Non-pigmented ciliary epithelial cell (primary cell): ENCODE measurements at places on chromosomes 5 and 9.

- no peak for DNase-seq
Observed at GRCh38 chr9:114521846-114522245, 16.6 kb upstream of the WHRN start.

DNA sequence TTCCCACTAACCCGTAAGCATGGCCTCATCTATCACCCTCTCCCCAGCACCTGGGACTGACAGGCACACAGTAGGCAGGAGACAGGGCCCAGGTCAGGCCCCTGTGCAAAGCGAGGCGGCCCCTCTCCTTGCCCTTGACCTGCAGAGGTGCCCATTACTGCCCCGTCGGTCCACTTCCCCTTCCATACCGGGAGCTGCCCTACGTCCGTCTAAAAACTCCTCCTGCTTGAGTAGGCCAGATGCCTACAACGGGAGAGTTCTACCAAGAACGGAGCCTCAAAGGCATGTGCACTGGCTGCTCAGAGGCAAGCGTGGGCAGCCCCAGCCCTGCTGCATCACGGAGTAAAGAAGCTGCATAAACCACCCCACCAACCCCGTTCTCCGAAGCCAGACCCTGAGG is 4.6 kb upstream of the DPH7 start:
- DNase-seq, result no peak

GRCh38 chr5:124948062-124948753 is 201.8 kb upstream of the ZNF608 start:
- no peak for DNase-seq

- no peak for DNase-seq
Observed at GRCh38 chr5:96483878-96484277, 50.8 kb upstream of the PCSK1 start.

GRCh38 chr5:167773668-167774301 is 517.7 kb upstream of the WWC1 start:
- no peak for DNase-seq

DNA sequence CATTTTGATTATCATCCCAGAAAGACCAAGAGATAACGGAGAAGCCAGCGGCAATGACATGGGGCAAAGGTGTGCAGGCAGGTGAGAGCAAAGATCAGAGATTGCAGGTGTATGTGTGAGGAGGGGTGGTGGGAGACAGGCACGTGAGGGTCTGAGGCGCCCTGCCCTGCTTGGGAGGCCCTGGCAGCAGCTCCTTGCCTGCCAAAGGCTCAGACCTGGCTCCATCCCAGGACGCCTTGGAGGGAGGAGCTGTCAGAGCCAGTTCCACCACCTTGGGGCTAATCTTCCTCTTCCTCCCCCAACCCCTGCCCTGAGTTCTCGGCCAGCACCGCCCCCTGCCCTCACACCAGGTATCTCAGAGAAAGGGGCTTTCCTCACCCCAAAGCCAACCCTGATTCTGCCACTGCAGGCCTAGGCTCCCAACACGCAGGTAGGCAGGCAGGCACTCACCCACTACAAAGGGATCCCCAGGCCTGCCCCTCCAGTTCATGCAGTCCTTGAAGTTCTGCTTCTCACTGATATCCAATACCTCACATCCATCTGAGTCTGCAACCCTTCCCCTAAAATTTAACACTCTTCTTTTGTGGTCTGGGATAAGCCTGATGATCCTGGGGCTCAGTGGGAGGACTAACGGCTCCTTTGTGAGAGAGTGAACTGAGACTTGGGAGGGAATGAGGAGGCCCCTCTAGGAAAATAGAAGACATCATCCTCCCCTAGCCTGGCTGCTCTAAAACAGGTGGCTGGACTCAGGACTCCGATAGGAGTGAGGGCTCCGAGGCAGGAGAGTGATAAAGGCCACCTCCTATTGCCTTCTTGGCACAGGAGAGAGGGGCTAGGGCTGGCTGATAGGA is 1.8 kb downstream of the AQP3 start:
- DNase-seq, result no peak

- no peak for DNase-seq
Observed at GRCh38 chr9:77427256-77427927, 220.7 kb downstream of the GNA14 start.

DNA sequence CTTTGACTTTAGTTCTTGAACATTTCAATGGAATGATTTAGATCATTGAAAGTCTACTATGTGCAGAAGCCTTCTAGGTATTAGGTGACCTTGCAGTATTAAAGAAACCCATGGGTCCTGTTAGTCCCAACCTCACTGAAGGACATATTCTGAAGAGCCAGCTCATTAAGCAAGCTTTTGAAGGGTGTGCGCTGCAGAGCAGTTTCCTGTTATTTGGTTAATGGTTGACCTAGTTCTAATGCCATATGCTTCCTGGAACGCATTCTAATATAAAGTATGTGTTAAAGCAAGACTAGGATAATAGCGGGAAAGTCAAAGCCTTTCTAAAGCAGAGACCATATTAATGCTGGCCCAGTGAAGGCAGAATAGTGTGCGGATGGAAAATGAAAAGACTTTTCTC is 20.1 kb downstream of the ZNF462 start:
- no peak for DNase-seq

GRCh38 chr5:128466554-128466953 is 71.5 kb downstream of the FBN2 start:
- no peak for DNase-seq

- DNase-seq, result no peak
Observed at GRCh38 chr5:102700120-102700831, 54.8 kb upstream of the PAM start.

DNA sequence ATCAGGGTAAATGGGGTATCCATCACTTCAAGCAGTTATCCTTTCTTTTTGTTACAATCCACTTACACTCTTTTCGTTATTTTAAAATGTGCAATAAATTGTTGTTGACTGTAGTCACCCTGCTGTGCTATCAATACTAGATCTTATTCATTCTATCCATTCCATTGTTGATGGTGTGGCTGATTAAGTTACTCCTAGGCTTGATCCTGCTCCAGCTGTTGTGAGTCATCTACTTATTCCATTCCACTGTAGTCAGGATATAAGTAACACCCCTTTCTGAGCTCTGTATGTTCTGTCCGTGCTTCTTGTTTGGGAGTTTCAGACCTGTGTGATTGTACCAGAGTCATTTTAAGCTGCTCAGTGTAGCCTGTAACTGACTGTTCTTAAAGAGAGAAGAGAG is 122.5 kb upstream of the RUSC2 start:
- DNase-seq, result peak; percentile 92

- DNase-seq, result peak; percentile 41
Observed at GRCh38 chr5:146565764-146566367, 49.9 kb upstream of the GPR151 start.

DNA sequence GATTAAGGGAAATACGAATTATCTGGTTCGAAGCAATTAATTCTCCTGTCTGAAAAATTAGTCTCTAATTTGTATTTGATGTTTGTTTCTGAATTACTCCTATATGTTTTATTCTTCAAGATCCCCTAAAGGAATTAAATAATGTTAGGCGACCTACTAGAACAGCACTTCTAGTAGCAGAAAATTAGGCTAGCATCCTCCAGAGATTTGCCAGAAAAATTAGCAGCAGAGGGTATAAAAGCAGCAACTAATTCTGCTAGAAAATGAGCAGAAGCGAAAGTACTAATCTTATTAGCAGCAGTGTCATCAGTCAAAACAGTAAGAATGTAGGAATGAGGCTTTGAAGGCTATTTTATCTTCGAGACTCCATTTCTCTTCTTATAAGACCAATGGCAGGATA is 114.3 kb upstream of the PJA2 start:
- DNase-seq, result no peak

GRCh38 chr5:18281947-18282581 is 647.8 kb downstream of the TAF11L14 start:
- DNase-seq, result peak; percentile 27

DNA sequence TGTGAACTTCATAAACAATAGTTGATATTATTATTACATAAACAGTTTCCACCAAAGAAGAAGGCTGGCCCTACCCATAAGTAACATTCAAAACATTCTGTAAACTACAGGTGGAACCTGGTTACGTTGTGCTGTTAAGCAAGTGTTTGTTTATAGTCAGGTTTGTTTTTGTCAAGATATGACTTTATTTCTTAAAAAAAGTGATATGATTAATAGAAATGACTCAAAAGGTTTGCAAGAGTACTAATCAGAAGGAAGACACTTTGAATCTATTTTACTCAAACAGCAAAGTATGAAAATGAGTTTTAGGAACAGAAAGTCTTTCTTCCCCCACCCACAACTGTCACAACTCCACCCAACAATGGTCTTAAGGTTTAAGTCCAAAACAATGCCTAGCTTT is 220.8 kb downstream of the PLK2 start:
- DNase-seq, result no peak

- DNase-seq, result no peak
Observed at GRCh38 chr9:126523611-126524111, 90.1 kb upstream of the LMX1B start.

DNA sequence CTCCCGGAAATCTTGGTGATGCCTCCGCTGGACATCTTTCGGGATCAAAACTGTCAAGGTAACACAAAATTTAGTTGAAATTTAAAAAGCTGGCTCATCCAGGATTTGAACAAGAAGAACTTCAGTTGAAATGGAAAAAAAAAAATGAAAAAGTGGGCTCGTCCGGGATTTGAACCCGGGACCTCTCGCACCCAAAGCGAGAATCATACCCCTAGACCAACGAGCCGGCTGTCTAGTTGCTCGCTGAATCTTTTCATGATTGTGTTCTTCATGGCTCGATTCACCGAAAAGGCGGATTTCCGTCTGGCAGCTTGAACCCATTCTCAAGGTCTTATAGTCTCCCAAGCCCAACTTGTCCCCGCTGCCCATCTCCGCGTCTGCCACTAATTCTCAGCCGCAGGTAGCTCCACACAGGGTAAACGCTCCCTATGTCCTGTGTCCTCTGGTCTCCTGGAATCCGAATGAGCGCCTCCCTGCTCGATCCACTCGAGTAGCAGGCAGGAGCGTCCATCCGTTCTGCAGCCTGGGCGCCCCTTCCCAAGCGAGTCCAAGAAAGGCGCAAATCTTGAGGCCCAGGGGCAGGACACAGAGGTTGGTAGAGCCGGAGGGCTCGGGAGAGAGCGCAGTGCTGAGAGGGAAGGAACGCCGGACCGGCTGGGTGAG is 16.2 kb downstream of the TRIM7 start:
- no peak for DNase-seq

- DNase-seq, result no peak
Observed at GRCh38 chr9:31702957-31703356, 681.5 kb upstream of the ACO1 start.

- no peak for DNase-seq
Observed at GRCh38 chr9:5510360-5510931, at the start of gene PDCD1LG2. Gene PDCD1LG2, plus strand, starts transcription at chr9:5510531. Its CDS starts 12,016 bp downstream, at chr9:5522547.

DNA sequence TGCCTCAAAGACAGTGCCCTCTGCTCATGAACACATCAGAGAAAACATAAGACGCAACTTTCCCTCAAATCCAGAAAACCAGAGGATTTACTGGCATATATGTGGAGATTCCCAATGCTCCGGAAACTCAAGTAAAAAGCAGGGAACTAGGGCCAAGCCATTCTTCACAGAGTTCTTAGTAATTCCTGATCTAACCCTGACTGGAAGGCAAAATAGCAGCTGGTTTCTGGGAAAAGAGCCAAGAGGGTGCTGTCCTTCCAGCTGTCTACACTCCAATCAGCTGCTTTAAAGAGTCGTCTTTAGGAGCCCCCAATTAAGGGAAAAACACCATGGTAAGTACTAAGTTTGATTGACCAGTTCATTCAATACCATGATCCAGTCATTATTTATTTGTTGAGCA is 49.6 kb downstream of the GNA14 start:
- DNase-seq, result peak; percentile 28

DNA sequence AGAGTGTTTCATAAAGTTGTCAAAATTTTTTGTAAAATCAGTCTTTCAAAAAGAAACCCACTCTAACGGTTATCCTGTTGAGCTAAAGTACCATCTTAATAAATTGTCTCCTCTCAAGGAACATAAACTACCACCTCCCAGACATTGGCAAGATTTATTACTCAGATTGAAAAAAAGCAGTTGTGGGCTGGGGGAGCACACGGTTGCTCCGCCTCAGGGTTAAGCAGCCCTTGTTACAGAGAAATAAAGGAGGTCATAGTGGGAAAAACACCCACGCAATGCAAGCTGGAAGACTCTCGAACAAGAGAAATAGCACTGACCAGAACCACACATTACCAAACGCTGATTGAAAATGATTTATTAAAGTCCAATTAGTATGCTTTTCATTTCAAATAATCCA is 165.3 kb downstream of the LPAR1 start:
- DNase-seq, result no peak

GRCh38 chr5:17269201-17269600 is 51.8 kb downstream of the BASP1 start:
- no peak for DNase-seq

DNA sequence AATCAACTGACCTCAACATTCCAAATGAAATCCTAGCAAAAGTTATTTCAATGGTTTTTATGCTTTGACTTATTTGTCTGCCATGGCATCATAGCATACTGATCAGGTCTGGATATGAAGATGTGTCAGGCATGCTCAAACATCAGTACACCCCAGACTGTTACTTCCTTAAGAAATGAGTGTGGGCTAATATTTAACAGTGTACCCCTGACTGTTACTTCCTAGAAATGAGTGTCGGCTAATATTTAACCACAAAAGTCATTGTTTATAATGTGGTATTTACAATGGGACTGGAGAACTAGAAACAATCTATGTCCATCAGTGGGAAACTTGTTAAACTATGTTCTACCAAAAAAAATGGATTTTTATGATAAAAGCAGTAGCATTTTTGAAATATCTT is 38.1 kb upstream of the HNRNPA0 start:
- DNase-seq, result no peak

DNA sequence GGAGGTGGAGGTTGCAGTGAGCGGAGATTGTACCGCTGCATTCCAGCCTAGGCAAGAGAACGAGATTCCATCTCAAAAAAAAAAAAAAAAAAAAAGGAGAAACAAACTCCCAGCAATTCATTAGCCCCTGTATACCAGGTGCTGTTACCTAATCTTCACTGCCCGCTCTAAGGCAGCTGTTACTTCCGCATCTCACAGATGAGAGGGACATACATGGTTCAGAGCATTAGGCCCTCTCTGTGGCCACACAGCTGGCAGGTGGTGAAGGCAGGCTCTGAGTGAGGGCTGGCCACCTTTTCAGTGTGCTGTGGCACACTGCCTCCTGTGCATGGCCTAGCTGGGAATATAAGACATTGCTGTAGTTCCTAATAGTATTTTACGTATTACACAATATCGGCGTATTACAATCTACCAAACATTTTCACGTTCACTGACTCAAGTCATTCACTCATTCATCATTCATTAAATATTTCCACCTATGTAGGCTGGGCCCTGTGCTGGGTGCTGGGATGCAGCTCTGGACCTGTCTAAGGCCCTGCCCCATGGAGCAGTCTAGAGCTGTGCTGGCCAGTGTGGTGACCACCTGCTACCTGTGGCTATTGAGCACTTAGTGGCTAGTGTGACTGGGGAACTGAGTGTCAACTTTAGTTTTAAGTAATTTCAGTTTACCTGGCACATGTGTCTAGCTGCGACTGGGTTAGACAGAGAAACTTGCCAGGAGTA is 35.8 kb downstream of the RGS3 start:
- DNase-seq, result no peak

- no peak for DNase-seq
Observed at GRCh38 chr9:129573977-129574376, 46.9 kb downstream of the C9orf50 start.

GRCh38 chr5:18395126-18396110 is 761.2 kb downstream of the TAF11L14 start:
- DNase-seq, result no peak
